NCI-H524 (cell line): ENCODE measurements at places on chromosomes 2 and 18.

DNA sequence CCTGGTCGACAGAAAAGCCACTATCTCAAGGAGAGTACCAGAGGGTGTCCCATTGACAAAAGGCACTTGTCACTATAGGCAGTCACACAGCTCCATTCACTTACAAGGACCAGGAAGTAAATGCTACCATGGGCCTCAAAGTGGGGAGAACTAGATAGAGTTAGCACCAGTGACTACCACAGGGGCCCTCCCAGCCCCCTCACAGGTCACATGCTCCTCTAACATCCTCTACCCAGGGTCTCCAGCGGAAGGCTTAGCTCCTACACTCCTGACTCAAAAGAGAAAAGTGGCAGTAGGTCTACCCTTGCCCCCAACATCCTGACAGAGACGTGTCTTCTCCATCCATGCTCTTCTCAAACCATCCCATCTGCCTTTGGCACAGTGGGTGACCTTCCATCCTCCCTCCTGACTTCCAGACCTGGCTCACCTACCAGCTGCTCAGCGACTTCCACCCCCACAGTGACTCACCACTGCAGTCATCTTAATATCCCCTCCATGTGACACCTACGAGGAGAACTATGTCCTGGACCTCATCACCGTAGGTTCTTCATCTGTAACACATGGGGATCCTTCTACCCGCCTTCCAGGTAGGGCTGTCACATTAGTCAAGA, 5.6 kb upstream of the DNMT3A start:
- DNase-seq = no peak

DNA sequence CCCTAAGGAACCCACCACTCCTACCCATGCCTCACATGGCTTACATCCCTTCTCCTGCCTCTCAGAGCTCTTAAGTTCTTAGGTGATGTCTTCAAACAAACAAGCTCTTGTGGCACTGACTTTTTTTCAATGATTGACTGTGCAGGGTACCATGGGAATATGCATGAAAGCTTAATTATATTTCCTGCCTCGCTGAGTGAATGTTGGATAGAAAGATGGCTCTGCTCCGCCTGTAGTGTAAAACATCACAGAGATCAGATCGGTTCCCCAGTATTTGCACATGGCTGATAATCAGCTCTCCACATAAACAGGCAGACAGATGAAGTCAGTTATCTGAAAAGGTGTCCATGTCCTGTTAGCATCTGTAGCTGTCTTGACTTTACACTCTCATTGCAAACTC, 820.8 kb downstream of the TDRD15 start:
- no peak for DNase-seq

GRCh38 chr18:64966667-64967066, 784.1 kb upstream of the CDH7 start:
- DNase-seq = peak; percentile 67

GRCh38 chr18:8468191-8468590, 141.0 kb upstream of the RAB12 start:
- DNase-seq = no peak

DNA sequence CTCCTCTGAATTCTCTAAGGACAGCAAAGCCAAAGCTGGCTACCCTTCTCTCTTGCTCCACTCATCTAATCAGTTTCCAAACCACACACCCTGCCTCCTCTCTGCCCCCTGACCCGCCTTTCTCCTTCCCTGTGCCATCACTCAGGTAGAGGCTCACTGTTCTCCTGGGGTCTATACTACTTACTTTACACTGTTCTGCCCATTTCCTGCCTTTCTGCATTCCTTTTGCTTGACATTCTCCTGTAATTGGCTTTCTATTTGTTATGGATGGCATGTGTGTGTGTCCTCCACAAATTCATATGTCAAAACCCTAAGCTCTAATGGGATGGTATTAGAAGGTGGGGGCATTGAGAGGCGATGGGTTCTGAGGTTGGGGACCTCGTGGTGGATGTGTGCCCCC, 675.2 kb upstream of the ID2 start:
- DNase-seq = no peak

GRCh38 chr2:112182581-112183034, 44.4 kb downstream of the FBLN7 start:
- DNase-seq = peak; percentile 87

- no peak for DNase-seq
Observed at GRCh38 chr18:70280007-70280925, 8.6 kb upstream of the SOCS6 start.

- no peak for DNase-seq
Observed at GRCh38 chr2:171688129-171688465, 828 bp downstream of the DYNC1I2 start.

- DNase-seq = no peak
Observed at GRCh38 chr2:22283436-22283835, 1101.5 kb upstream of the KLHL29 start.

DNA sequence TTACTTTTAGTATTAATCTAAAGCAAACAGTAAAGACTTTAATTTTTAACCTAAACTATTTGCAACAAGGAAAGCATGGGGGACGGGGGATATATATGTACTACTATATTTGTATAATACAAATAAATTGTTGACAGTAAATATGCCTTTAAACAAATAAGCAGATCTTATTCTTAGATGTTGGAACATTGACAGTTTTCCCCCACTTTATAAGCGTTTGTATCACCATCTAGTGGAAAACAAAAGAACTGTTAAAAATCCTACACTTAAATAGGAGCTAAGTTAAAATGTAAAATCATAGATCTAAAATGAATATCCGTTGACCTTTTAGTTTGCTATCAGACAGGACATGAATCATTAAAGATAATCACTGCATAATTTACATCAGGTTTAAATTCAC, 50.0 kb downstream of the RBBP8 start:
- peak; percentile 21 for DNase-seq

- peak; percentile 43 for DNase-seq
Observed at GRCh38 chr2:53334610-53335009, 433.0 kb upstream of the CHAC2 start.

DNA sequence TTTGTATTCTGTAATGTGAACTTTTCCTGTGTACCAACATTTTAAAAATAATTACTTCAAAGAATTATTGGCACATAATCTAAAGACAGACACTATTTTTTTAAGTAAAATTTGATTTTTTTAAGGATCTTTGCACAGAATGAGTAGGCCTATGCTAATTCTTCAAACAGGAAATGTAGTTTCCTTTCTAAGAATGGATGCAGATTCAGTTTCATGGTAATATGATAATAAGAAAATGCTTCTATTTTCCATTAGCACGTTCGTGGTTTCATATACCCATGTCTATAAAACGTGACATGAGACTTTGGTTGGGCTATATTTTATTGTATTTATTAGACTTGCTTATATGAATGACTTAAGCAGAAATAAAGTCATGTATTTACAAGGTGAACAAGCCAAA, 191.8 kb upstream of the RBBP8 start:
- no peak for DNase-seq

DNA sequence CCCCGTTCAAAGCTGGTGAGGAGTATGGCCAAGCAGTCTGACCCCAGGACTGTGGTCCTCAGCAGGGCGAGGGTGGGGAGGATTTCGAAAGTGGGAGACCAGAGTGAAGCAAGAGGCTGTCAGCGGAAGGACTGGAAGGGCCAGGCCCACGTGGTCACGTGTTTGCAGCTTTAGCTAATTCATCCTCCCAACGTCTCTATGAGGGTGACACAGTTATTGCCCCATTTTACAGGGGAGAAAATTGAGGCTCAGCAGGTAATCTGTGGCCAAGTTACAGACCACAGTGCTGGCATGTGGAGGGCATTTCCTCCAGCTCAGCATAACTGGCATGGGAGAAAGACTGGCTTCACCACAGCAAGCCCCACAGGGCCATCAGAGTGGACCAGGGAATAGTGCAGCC, 45.4 kb upstream of the LTBP1 start:
- no peak for DNase-seq

GRCh38 chr18:14086458-14087231, 45.6 kb downstream of the ZNF519 start:
- DNase-seq = peak; percentile 58

- no peak for DNase-seq
Observed at GRCh38 chr2:178825183-178825582, 18.0 kb upstream of the TTN start.

GRCh38 chr2:204772546-204772945, 227.3 kb downstream of the PARD3B start:
- DNase-seq = no peak

DNA sequence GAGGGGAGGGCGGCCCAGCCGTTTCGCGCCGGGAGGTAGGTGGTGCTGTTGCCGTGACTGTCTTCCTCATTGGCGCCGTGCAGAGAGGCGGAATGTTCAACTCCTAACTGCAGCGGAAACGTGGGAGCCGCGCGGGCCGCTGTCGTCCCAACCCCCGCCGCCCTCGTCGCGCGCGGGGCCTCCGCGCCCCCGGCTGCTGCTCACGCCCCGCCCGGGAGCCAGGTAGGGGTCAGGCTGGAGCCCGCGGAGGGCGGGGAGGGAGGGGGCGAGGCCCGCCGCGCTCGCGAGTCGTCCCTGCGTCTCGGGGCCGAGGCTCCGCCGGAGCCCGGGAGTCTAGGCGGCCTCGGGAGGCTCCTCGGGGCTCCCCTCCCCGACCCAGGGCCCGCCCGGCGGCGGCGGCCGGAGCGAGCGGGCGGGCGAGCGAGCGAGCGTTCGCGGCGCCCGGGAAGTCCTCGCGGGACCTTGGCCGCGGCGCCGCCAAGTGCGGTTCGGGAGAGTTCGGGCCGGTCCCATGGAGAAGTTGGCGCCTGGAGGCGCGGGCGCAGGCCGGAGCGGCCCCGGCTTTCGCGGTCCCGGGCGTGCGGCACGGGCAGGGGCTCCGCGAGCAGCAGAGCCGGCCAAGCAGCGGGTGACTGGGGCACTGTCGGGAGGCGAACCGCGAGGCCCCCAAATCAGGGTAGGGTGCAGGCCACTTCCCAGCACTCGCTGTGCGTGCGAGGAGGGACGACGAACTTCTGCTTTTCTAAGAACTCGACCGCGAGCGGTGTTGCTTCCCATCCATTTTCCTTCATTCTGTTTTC, at the start of gene MAP3K20:
TSS of gene MAP3K20 (plus strand) at position 66 of the 800 bp plus-strand sequence. CDS start 15,186 bp downstream, outside the sequence.
- peak; percentile 19 for DNase-seq

- no peak for DNase-seq
Observed at GRCh38 chr18:46843372-46843771, 73.9 kb downstream of the PIAS2 start.

DNA sequence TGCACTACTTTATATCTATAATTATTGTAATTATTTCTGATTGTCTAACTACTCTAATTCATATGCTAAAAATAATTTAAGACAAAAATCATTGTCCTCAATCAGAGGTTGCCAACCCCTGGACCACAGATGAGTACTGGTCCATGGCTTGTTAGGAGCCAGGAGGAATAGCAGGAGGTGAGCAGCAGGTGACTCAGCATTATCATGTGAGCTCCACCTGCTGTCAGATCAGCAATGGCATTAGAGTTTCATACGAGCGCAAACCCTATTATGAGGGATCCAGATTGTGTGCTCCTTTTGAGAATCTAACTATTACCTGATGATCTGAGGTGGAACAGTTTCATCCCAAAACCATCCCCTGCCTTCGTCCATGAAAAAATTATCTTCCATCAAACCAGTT, 1434.4 kb downstream of the LRP1B start:
- DNase-seq = no peak

DNA sequence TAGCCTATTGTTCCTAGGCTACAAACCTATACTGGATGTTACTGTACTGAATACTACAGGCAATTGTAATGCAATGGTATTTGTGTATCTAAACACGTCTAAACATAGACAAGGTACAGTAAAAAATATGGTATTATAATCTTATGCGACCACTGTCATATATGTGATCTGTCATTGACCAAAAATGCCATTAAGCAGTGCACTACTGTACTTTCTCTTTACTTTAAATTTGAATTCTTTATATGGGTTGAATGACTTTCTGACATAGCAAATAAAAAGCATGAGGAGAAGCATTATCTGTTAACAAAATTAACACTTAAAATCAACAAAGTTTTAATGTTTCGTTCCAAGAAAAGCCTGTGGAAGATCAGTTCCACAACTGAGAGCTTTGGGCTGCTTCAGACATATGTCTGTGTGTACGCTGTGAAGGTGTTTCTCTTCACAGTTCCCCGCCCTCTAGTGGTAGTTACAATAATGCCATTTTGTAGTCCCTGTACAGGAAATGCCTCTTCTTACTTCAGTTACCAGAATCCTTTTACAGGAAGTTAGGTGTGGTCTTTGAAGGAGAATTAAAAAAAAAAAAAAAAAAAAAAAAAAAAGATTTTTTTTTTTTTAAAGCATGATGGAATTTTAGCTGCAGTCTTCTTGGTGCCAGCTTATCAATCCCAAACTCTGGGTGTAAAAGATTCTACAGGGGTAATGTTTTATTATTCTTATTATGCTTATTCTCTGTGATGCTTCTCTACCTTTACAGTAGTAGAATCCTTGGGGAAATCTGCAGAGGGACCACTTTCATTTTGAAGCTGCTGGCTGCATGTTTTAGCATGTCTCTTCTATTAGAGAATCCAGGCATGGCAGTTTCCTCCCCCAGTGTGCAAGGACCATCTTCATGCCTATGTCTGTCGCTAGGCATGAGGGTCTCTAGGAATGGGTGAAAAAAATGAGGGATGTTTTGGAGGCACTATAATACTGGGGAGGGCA, 54.5 kb downstream of the SCN2A start:
- peak; percentile 56 for DNase-seq

DNA sequence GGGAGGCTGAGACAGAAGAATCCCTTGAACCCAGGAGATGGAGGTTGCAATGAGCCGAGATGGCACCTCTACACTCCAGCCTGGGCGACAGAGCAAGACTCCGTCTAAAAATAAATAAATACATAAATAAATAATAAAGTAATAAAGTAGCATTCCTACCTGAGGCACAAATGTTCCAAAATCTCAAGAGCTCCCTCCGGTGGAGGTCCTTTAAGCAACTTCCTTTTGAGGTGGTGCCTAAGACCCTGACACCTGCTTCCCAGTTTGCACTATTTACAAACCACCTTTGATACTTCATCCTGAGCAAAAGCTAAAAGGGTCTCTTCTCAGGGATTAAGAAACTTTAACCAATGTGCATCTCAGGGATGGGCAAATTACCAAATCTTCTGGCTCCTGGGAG, 505.1 kb downstream of the CNTNAP5 start:
- DNase-seq = no peak

GRCh38 chr2:100865816-100866460, 46.0 kb downstream of the NPAS2 start:
- no peak for DNase-seq

GRCh38 chr18:73827801-73828200, 319.8 kb downstream of the FBXO15 start:
- no peak for DNase-seq

- no peak for DNase-seq
Observed at GRCh38 chr2:97718051-97718882, 4.9 kb downstream of the ZAP70 start.

DNA sequence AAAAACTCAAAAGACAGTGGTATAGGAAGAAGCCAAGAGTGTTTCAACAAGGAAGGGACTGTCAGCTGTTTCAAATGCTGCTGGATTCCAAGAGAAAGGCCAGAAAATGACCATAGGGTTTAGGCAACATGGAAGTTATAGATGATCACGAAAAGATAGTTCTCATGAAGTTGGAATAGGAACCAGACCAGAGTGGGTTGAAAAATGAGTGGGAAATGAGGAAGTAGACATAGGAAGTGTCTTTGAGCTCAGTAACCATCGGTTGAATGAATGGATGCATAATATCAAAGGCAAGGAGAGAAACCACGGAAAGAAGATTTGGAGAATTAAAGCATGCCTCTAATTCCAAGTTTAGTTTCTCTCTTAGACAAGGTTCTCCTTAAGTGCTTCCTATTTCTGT, 1.3 kb downstream of the NCAPH start:
- no peak for DNase-seq
